ENCODE measurements at places on chromosomes 3 and 15. TPM values are rescaled to one million over a fixed set of nuclear protein-coding genes. Genes with fewer than 3 reads are reported as not detected.

The MTHFS gene
- 18.4 TPM for total RNA-seq

DNA sequence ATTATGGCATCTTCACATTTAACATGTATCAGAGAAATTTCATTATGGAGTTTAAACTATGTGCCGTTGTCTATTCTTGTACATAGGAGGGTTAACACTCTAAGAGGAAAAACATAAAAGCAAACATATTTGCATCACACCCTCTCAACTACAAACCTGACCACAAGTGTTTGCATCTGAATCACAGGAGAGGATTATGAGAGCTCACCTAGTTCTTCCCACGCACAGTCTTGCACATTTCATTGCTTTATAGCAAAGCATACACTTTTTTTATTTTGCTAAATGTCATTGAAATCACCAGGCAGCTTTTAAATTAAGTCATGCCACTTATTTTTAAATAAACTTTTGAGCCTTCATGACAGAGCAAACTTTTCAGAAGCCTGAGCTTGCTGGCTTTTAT is 12.5 kb downstream of the TRAT1 start:
- no peak for DNase-seq

DNA sequence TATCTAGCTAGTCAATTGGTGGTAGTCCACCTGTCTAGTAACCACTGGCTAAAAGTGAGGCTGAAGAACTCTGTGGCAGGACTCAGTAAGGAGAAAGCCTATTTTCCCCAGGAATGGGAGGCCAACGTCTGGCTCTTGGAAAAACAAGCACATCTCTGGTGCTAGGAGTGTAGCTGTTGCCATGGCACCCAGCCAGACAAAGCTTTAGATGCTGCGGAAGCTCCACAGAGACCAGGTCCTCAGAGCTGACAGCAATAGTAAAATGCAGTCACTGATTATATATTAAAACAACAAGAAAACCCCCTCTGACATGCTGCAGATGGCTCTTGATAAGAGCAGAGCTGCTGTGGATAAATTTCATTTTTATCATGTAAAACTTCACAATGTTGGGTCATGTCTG is 124.9 kb upstream of the STRIT1 start:
- DNase-seq, result no peak

The SYNPR gene
- total RNA-seq, result 6.1 TPM

DNA sequence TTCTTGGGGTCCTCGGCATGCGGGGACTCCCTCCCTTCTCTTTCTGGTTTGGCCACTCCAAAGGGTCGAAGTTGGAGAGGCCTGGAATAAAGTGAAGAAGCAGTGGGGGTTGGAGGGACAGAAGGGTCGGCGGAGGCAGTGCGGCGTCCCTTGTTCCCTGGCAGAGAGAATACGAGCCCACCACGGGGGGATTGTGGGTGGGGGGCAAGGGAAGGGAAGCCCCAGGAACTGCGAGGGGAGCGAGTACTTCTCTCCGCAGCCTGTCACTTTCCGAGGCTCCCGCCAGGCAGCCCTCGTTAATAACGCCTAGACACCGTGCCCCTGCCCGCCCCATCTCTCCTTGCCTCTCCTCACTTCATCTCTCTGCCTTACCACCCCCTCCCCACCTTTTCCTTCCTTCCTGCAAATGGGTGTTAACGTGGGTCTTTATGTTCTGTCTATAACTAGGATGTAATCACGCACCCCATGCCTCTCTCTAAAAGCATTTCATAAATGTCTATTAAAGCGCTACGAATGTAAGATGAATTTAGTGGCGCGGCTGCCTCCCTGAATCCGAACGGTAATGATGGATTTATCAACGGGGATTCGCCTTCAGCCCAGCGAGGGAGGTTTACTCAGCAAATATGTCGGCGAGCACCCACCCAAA is 13.7 kb downstream of the NR2F2 start:
- no peak for DNase-seq

Measured in cerebellum (tissue), 4 donors.